ENCODE measurements at places on chromosomes 12 and 14. TPM values are rescaled to one million over a fixed set of nuclear protein-coding genes. Genes with fewer than 3 reads are reported as not detected.

TEX22 gene
- 0.44 TPM for total RNA-seq

SLC17A8 gene
- not detected for total RNA-seq

CKAP4 gene
- total RNA-seq: 204 TPM

TSHR gene
- 0.33 TPM for total RNA-seq

DBX2 gene
- not detected for total RNA-seq

PLA2G1B gene
- total RNA-seq: not detected

PTCSC3 gene
- total RNA-seq: not detected

DEPDC4 gene
- 3.9 TPM for total RNA-seq

SLC6A15 gene
- total RNA-seq: 30.0 TPM

PAWR gene
- 8.6 TPM for total RNA-seq

CCDC197 gene
- not detected for total RNA-seq

PYGL gene
- total RNA-seq: 90.3 TPM

KRT4 gene
- total RNA-seq: not detected

CHGA gene
- not detected for total RNA-seq

TAS2R50 gene
- 6.8 TPM for total RNA-seq

ANO4 gene
- 1.3 TPM for total RNA-seq

ALX1 gene
- not detected for total RNA-seq

KRT86 gene
- total RNA-seq: not detected

CCDC196 gene
- not detected for total RNA-seq

ARHGAP9 gene
- total RNA-seq: not detected

OS9 gene
- 283 TPM for total RNA-seq

GZMH gene
- total RNA-seq: not detected

YEATS4 gene
- 19.1 TPM for total RNA-seq

P2RX2 gene
- total RNA-seq: not detected

VRTN gene
- not detected for total RNA-seq

ANKS1B gene
- total RNA-seq: 0.87 TPM

TAS2R9 gene
- total RNA-seq: not detected

TAS2R14 gene
- total RNA-seq: 4.1 TPM

GSC gene
- 0.33 TPM for total RNA-seq

MAP1LC3B2 gene
- total RNA-seq: 0.87 TPM

CLEC6A gene
- total RNA-seq: not detected

Data from smooth muscle cell of trachea (primary cell).